HS-27A (cell line): ENCODE measurements at places on chromosomes 5 and 9.

- no peak for DNase-seq
These were observed 613.6 kb downstream of the ZNF608 start for GRCh38 chr5:124132843-124133242.

DNA sequence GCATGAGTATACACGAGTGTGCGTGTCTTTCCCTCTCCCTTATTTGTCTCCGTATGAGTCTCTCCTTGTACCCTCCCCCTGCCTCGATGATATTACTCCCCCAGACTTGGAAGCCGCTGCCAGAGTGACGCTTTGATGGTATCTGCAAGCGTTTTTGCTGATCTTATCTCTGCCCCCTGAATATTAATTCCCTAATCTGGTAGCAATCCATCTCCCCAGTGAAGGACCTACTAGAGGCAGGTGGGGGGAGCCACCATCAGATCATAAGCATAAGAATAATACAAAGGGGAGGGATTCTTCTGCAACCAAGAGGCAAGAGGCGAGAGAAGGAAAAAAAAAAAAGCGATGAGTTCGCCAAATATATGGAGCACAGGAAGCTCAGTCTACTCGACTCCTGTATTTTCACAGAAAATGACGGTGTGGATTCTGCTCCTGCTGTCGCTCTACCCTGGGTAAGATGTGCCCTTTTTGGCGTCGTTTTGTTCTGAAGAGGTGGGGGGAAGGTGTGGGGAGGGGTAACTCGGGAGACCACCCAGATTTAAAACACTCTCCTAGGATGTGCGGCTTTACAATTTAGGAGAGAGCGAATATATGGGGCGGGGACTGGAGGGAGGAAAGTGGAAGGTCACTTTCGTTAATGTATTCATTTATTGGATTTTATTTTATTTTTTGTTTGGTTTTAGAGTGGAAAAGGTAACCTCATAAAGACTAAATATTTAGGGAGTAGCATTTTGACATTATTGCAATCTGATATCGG is at the start of gene GABRG2:
Gene GABRG2 (plus strand): TSS at position 119 of the 757 bp plus-strand sequence. CDS start 227 bp downstream, at position 346.
- no peak for DNase-seq

GRCh38 chr9:27539479-27540441 is 10.1 kb upstream of the MOB3B start:
- DNase-seq = no peak

DNA sequence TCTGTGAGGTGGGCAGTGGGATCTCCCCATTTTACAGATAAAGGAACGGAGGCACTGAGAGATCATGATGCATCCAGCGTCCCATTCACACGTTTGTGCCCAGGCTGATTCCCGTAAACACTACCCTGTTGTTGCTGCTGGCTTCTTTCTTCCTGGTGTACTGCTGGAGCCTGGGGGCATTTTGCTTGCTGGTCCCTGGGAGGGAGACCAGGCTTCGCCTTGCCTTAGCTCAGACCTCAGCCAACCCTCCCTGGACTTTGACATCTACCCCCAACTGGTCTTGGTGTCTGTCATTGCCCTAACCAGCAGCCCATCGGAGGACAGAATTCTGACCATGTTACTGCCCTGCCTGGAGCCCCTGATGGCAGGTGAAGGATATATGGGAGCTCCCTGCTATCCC is 82.4 kb downstream of the ZNF618 start:
- no peak for DNase-seq
